B cell (primary cell): ENCODE measurements at places on chromosomes 5 and 9.

DNA sequence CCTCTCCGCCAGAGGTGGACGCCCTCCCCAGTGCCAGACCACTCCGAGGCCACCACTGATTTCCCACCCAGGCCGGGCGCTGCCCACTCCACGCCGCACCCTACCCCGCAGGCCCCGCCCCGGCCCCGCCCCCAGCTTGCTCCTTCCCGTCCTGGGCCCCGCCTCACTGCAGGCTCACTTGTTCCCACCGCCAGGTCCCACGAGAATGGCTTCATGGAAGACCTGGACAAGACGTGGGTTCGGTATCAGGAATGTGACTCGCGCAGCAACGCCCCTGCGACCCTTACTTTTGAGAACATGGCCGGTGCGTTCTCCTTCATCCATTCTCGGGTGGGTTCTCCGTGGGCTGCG, 6.5 kb downstream of the LRRC26 start:
- no peaks in the 10 kb centered on the region for H3K36me3 ChIP-seq
- peaks cover 34% of the 10 kb centered on the region for H3K4me1 ChIP-seq
- DNase-seq: no peak
- no peak overlapping the region for H3K4me3 ChIP-seq
- no peaks in the 10 kb centered on the region for H3K27me3 ChIP-seq
- H3K27ac ChIP-seq: no peak overlapping the region

- H3K4me3 ChIP-seq: no peak overlapping the region
- peak; percentile 80 for DNase-seq
- no peak overlapping the region for H3K27ac ChIP-seq
These were observed 190.6 kb downstream of the MAT2B start for GRCh38 chr5:163695830-163696578.

GRCh38 chr9:36503172-36504088, 69.3 kb upstream of the MELK start:
- H3K36me3 ChIP-seq: no peaks in the 10 kb centered on the region
- no peak for DNase-seq
- H3K4me3 ChIP-seq: no peak overlapping the region
- H3K27ac ChIP-seq: no peak overlapping the region
- H3K4me1 ChIP-seq: peaks cover 8% of the 10 kb centered on the region
- H3K27me3 ChIP-seq: no peaks in the 10 kb centered on the region

GRCh38 chr9:37675661-37676060, 24.9 kb downstream of the FRMPD1 start:
- no peak overlapping the region for H3K4me3 ChIP-seq
- no peak overlapping the region for H3K27ac ChIP-seq
- H3K27me3 ChIP-seq: peaks cover 3% of the 10 kb centered on the region
- H3K36me3 ChIP-seq: no peaks in the 10 kb centered on the region
- DNase-seq: no peak
- no peaks in the 10 kb centered on the region for H3K4me1 ChIP-seq

GRCh38 chr5:128673970-128674369, 135.9 kb upstream of the FBN2 start:
- no peaks in the 10 kb centered on the region for H3K36me3 ChIP-seq
- no peaks in the 10 kb centered on the region for H3K4me1 ChIP-seq
- no peaks in the 10 kb centered on the region for H3K27me3 ChIP-seq
- no peak overlapping the region for H3K27ac ChIP-seq
- H3K4me3 ChIP-seq: no peak overlapping the region
- no peak for DNase-seq

DNA sequence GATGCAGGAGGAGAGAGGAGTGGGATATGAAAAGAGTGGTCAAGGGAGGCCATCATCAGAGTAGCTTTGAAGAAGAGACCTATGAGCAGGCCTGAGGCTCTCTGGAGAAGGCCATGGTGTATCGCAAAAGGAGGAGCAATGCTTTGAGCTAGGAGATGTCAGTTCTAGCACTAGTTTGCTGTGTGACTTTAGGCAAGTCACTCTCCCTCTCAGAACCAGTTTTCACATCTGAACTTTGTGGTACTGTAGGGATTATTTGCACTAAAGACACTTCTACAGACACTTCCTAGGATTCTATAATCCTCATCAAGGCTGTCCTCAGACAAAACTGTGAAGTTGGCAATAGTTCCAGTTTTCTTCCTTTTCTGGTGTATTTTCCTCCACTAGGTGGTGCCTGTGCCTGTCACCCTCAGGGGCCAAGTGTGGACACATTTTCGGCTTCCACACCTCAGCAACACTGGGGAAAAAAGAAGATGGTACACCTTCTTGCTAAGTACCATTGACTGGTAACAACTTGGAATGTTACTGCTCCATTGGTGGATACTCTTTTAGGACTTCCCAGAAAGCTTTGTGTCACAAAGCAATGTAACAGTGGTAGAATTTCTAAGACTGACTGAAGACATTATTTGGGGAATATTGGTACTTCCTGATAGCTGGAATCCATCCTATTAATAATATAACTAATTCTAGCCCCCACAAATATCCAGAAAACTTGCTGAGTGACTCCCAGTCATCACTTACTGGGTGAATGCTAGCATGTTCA, 9.9 kb downstream of the PAPPA start:
- no peaks in the 10 kb centered on the region for H3K4me1 ChIP-seq
- H3K36me3 ChIP-seq: no peaks in the 10 kb centered on the region
- H3K27me3 ChIP-seq: no peaks in the 10 kb centered on the region
- DNase-seq: no peak
- H3K4me3 ChIP-seq: no peak overlapping the region
- H3K27ac ChIP-seq: no peak overlapping the region

DNA sequence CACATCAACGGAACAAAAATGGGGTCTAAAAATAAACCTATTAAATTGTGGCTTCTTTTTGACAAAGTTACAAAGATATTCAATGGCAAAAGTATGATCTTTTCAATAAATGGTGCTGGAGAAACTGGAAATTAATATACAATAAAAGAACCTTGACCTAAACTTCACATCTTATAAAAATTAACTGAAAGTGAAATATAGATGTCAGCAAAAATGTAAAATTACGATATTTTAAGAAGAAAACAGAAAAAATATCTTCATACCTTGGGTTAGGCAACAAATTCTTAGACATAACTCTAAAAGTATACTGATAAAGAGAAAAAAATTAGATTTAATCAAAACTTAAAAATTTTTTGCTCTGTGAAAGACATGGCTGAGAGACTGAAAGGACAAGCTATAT, 1909.5 kb upstream of the CDH9 start:
- H3K27ac ChIP-seq: no peak overlapping the region
- no peak for DNase-seq
- no peak overlapping the region for H3K4me3 ChIP-seq
- no peaks in the 10 kb centered on the region for H3K36me3 ChIP-seq
- H3K27me3 ChIP-seq: no peaks in the 10 kb centered on the region

- DNase-seq: no peak
- no peaks in the 10 kb centered on the region for H3K36me3 ChIP-seq
- H3K4me1 ChIP-seq: no peaks in the 10 kb centered on the region
- H3K27ac ChIP-seq: no peak overlapping the region
- no peak overlapping the region for H3K4me3 ChIP-seq
- H3K27me3 ChIP-seq: no peaks in the 10 kb centered on the region
These were observed 320.9 kb upstream of the RPS23 start for GRCh38 chr5:82599030-82599429.

- DNase-seq: no peak
- H3K36me3 ChIP-seq: no peaks in the 10 kb centered on the region
- no peaks in the 10 kb centered on the region for H3K4me1 ChIP-seq
These were observed 91.3 kb upstream of the ADAMTS2 start for GRCh38 chr5:179436321-179437122.

DNA sequence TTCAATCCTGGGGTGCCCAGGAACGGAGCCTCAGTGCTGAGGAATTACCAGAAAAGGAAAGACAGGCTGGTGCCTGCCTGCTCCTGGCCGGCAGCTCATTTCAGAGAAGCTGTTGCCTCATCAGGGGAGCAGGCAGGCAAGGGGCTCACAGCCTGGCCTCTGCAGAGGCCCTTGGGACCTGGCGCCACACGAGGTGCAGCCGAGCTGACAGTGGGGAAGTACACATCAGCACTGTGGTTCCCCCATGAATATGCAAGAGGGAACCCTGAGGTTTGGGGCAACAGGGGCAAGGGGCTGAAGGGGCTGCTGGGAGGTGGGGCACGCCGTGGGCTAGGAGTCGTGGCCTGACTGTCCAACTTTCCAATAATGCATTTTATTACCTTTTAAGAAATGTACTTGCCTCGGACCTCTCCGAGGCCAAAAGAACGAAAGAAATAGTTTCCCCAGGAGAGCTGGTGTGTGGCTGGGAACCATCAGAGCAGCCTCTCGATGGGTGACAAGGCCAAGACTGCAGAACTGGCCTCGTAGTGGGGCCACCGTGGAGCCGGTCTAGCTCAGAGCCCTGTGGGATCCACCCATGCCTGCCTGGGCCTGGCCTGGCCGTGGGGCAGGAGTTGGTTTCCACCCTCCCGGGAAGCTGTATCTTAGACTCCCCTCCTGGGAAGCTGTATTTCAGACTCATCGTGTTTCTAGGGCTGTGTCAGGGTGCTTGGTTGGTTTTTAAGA, 198.6 kb downstream of the PAX5 start:
- peaks cover 21% of the 10 kb centered on the region for H3K4me1 ChIP-seq
- DNase-seq: peak; percentile 67
- no peak overlapping the region for H3K4me3 ChIP-seq

- no peak for DNase-seq
- H3K4me1 ChIP-seq: no peaks in the 10 kb centered on the region
- no peak overlapping the region for H3K27ac ChIP-seq
- no peaks in the 10 kb centered on the region for H3K27me3 ChIP-seq
These were observed 11.8 kb downstream of the APTX start for GRCh38 chr9:32989660-32990059.

DNA sequence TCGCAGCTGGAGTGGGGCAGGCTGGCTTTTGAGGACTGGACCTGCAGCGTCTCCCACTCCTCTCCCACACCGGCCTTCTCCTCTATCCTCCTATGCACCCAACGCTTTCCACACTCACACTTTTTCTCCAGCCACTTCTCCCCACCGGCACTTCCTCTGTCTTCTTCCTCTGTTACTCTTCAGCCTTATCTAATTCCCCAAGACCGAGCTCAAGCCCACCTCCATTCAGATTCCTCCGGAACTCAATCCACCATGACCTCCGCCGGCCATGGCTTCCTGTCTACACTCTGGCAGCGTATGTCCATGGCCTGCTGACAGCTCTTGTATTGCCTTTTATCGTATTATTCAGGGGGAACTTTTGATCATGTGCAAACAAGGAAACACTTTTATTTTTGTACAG, 545 bp upstream of the OR2V1 start:
- H3K4me3 ChIP-seq: no peak overlapping the region
- H3K4me1 ChIP-seq: no peaks in the 10 kb centered on the region
- no peaks in the 10 kb centered on the region for H3K36me3 ChIP-seq
- H3K27me3 ChIP-seq: no peaks in the 10 kb centered on the region
